ENCODE measurements at places on chromosomes 7 and 10.

DNA sequence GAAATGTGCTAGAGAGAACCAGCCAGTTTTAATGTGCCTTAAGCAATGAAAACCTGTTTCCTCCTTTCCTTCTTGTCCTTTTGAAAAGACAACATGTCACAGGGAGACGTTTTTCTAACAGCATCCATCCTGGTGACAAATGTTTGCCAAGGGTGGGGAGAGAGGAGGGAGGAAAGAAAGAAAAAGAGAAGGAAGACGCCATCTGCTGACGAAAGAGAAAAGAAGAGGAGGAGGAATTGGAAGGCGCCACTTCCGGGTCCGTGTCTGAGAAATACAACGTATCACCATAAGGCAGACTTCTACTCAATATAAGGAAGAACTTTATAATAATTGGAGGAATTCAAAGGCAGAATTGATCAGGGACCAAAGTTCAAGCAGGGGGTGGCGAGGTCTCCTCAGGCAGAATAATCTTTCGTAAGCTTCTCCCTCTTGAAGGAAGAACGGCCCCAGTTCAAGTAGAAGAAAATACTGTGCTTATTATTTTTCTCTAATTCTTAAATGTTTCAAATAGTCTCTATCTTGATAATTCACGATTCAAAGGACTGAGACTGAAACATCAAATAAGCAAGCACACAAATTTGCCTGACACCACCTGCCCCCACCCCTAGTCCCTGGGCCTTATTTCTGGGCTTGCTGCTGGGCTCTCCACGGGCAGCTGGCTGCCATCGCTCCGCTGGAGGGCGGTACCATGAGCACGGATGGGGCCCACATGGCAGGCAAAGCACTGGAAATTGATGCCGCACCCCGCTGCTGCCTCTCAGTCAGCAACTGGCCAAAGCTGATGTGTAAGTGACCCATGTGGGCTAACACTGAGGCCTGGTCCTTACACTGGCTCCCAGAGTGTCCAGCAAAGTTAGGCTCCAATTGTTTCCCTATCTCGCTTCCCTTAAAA lies 273.7 kb upstream of the KLF14 start:
- DNase-seq: peak; percentile 58

DNA sequence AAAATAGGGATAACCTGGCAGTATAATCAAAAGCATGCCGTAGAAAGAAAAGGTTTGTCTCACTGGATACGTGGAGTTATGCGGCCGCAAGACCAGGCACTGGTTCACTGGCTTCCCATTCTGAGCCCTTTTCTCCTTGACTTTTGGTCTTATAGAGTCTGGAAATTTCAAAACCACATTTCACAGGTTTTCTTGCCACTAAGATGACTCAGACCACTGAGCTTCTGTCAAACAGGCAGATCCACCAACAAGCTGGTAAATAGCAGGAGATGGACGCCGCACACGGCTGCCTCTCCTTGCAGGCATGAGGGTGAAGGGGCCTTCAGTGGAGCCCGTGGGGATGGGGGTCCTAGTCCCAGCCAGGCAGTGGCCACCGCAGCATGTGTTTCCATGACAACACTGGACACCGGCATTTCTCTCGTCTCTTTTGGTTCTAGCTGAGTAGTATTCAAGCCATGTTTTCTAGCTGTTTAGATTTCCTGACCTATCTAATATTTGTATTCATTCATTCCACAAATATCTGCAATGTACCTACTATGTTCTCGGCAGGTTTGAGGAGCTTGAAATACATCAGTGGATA lies 55.5 kb downstream of the KLF6 start:
- DNase-seq: no peak

DNA sequence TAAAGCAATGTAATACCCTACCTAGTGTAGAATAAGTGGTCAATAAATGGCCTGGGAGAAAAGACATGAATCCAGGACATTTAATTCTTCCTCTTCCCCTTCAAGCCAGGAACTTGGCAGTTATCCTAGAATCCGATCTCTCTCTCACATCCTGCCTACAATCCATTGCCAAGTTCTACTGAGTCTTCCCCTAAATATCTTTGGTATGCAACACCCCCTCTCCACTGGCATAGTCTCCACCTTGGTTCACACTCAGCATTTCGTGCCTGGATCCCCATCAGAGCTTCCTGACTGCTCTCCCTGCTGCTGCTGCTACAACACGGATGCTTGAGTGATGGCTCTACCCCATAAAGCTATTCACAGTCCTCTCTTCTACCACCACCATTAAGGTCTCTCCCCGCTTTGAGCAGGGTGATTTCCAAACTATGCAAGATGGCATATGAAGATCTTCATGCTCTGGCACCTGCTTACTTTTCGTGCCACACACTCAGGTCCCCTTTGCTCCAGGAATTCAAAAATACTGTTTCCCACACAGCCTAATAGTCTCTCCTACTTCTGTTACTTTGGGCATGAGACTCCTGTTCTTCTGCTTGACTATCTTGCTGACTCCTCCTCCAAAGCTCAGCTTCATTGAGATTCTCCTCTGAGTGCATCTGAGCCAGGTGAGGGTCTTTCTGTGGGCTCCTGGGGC lies 4.8 kb downstream of the ANK3 start:
- DNase-seq: no peak

DNA sequence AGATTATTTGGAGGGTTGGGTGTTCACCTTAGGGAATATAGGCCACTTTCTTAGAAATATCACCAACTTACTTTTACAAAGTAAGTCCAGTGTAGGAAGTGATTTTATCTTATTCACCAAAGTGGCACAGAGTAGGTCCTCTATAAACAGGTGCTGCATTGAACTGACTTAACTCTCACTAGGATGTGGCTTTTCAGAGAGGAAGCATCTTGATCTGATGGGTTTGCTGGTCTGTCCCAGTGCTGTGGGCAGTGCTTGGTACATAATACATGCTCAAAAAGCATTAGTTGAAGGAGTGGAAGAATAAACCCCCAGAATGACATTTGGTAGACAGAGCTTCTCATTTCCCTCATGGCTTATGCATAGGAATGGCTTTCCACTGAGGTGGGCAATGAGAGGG lies 334.7 kb downstream of the LRMDA start:
- no peak for DNase-seq

DNA sequence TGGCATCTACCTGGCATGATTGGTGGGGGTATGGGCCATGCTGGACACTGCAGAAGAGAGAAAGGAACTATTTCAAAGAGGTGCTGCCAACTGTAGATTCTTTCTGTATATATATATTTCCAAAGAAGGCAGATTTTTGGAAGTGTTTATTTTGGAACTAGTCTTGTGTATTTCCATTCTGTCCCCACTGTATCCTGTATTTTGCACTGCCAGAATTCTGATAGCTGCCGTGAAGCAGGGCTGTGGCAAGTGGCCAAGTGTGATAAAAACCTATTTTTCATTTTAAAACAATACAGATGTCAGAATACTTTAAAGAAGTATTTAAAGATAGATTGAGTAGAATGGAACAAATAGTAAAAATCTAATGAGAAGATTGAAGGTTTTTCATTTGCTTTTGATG lies 17.1 kb downstream of the MCU start:
- no peak for DNase-seq

GRCh38 chr7:101939136-101939695 lies 121.8 kb downstream of the CUX1 start:
- DNase-seq: no peak

DNA sequence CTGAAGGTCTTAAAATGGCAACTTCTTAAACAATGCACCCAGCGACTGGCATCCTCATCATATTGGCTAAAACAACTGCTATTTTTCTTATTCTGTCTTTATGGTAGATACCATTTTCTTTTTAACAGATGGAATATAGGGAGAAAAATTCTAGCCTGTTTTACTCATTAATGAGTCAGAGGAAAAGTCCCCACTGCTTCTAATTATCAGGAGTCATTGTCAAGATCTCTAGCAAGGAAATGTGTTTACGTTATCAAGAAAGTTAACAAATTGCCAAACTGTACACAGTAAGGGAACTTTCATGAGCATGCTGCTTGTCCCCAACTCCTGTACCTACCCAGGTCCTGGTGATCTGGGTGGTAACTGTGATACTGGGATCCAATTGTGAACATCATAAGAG lies 117.7 kb upstream of the KIAA1217 start:
- no peak for DNase-seq

GRCh38 chr7:143042159-143042789 lies 9.9 kb upstream of the OR6V1 start:
- DNase-seq: no peak

- DNase-seq: no peak
These were observed 136.4 kb downstream of the WNT2 start for GRCh38 chr7:117186218-117187010.

- DNase-seq: no peak
These were observed 15.2 kb upstream of the TSPAN15 start for GRCh38 chr10:69435966-69436520.

DNA sequence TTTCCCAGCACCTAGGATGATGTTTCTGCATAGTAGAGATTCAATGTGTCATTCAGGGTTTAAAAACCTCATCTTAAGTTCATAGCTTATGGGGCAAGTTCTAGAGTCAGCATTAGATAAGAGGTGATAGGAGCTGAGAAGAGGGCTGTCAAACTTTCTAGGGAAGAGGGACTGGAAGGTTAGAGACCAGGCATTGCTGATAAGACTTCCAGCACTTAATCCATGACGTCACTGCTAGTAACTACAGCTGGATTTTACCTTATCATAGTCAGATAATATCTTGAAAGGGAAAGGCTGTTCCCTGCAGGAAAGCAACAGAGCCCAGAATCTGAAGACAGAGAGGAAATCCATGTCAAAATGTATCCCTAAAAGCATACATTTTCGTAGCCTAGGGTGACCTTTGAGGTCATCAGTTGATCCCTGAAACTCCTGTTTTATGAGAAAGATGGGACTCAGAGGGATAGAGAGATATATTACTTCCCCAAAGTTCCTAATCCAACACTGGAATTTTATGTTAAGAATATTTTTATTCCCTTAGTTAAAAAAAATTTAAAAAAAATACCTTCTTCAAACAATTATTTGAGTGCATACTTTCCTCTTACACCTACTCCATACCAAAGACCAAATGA lies 3.3 kb upstream of the CPED1 start:
- no peak for DNase-seq

DNA sequence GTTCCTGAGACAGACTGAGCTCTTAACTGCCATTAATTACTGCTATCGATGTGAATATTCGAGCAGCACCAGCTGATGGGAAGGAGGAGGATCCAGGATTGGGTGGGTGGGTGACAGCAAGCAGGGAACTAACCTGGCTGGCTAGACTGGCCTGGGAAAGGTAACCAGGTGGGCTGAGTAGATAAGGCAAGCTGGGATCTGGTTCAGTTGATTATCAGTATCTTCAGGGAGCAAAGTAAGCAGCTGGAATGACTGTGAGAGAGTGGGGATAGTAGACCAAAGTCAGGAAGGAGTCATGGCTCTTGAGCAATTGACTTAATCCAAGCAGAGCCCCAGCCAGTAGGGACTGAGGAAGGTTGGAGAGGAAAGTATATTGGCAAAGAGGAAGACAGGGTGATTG lies 46.9 kb upstream of the KMT2E start:
- no peak for DNase-seq

GRCh38 chr10:36559412-36560400 lies 565.7 kb upstream of the ANKRD30A start:
- no peak for DNase-seq

GRCh38 chr10:102352066-102352715 lies 43.3 kb upstream of the NFKB2 start:
- DNase-seq: peak; percentile 65

DNA sequence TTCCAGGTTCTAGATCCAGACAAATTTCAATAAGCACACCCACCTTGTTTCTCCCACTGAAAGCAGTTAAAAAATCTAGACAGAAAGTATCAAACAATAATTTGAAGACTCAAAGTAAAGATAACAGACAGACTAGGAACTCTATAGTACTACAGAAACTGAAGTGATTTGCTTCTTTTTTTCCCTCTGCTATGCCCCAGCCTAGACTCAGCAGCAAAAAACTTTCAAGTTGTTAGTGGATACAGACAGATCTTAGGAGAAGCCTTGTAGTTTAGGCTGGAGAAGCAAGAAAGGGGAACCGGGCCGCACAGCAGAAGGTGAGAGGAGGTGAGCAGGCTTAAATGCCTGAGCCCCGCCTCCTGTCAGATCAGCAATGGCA lies 65.1 kb downstream of the IGF2BP3 start:
- DNase-seq: no peak

- DNase-seq: no peak
These were observed 300.3 kb downstream of the CDK14 start for GRCh38 chr7:90896458-90896857.

DNA sequence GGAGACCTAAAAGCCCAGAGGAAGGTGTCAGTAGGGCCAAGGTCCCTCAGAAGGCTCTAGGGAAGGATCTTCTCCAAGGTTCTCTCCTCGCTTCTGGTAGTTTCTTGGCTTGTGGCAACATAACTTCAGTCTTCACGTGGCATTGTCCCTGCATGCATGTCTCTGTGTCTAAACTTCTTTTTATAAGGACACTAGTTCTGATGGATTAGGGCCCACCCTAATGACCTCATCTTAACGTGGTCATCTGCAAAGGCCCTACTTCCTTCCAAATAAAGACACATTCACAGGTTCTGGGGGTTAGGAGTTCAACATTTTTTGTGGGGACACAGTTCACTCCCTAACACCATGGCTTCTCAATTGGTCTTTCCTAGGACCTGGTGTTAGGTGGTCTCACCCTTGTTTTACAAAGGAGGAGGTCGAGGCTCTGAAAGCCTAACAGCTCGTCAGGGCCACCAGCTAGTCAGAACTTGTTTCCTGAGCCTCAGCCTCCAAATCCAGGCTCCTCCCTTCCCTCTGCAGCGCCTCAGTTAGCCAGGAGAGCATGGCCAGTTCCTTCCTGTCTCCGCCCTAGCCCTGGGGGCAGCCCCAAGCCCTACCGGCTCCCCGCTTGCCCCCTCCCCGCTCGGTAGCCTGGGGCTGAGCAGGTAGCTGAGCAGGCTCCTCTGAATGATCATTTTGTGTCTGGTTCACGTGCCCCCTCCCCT lies 109.7 kb upstream of the PPIF start:
- DNase-seq: no peak

- DNase-seq: no peak
These were observed 3.9 kb downstream of the FOXL3 start for GRCh38 chr7:293681-294439.

DNA sequence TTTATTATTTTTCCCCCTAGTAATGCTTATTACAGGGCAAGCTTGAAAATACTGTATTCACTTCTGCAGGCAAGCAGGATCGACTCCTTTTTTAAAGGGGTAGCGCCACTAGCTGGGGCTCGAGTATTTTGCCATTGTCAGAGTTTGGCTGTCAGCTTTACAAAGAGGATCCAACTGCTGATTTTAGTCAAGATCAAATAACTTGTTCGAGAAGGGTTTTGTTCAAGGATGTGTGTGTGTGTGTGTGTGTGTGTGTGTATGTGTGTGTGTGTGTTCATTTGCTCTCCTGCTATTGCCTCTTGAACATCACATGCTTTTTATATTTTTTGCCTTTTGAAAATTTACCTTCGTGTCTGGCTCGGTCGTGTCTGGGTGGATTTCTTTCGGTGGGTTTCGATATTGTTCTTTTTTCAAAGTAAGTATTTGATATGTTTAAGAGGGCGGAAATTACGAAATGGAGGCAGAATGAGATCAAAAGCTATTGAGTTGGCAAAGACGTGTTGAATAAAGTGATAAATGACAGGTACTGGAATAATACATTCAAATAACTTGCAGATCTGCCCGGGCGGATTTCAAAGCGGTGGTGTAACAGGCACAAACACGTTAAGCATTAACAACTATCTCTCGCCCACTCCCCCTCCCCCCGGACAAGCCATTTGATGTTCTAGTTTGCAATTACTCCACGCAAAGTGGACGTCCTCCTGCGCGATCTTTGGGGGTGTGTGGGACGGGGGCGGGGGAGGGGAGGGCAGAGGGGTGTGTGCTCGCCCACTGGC lies 1.1 kb downstream of the ARID5B start:
- peak; percentile 81 for DNase-seq
